ENCODE measurements at places on chromosomes 2 and 18.

DNA sequence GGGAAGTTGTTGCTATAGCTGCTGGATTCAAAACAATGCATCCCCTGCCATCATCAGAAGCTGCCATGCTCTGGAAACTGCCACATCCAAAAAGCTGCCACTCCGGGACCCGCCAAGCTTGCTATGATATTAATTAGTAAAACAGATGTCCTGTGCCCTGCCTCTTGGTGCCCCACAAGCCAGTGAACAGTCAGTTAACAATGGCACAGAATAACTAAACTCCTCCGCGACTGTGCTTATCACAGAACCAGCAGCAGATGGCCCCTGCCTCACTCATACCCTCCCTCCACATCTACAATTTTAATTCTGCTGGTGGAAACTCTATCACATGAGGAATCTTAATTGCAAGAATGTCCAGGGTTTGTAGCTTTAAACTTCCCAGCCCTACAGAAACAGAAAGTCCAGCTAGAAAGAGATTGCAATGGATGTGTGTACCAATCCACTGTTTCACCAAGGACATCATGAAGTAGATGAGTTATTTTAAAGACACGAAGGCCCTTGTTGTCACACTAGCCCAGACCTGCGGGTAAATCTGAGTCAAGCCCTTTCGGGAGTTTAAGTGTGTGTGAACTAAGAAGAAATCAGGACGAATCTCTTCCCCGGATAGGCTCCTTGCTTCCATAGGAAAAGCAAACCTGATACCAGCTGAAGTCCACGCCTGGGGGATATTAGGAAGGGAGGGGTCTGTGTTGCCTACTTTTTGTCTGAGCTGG is 7.4 kb upstream of the ACYP2 start:
- no peak for DNase-seq

DNA sequence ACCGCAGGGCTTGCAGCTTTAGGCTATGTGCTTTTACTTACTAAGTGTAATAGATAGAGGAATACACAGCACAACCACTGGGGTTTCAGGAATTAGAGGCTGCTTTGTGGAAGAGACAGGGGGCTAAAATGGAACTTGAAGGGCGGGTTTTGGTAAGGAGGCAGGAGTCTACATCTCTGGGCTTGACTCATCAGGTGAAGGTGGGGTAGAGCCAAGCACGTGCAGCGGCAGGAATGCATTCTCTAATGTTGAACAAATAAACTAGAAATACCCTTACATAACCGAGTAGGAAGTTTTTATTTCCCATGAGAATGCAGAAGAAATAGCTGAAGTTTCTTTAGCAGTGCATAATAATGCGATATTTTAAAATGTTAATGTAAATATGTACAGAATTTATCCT is 673.8 kb upstream of the SALL3 start:
- DNase-seq: no peak

- DNase-seq: no peak
These were observed 23.6 kb downstream of the MPP4 start for GRCh38 chr2:201674794-201675193.

DNA sequence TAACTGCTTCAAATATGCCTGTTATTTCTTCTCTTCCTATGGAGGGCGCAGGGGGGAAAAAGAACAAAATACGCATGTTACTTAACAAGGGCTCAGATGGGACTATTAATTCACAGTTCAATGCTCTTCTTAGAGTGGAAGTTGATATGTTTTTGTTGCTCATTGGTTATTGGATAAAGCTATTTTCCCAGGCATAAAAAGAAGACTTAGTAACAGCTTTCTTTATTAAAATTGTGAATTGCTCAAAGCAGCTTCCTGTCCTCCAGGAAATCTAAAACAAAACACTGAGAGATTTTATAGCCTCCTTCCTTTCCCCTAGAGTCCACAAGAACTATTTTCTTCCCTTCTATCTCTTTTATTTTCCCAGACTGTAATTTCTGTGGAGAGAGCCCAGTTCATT is 180.8 kb downstream of the SH3BP4 start:
- no peak for DNase-seq

DNA sequence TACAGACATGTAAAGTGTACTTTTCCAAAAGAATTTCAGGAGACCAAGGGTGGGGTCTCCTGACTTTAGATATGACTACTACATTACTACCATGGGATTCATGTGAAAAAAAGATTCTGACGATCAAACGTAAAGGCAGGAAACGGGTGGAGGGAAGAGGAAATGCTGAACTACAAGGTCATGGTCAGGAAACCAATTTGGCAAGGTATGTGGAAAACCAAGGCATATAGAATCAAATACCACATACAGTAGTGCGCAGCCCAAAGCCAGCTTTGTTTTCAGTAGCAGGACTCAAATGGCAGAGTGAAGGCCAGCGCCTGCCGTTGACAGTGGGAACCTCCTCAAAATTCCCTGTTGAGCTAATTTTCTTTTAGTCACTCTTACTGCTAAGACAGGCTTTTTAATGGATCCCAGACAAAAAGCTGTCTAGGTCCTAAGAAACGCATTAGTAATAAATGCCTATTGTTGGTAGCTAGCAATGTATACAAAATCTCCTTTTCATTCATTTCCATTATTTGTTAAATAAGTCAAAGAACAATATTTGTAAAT is 57.6 kb upstream of the SERTAD2 start:
- DNase-seq: no peak

- no peak for DNase-seq
These were observed 53.9 kb downstream of the TNS1 start for GRCh38 chr2:217948897-217949296.

- DNase-seq: no peak
These were observed 27.8 kb downstream of the MTX2 start for GRCh38 chr2:176297067-176297466.

All from right renal cortex interstitium (tissue), 3 donors.